Stimulated activated naive CD4-positive, alpha-beta T cell (primary cell): ENCODE measurements at places on chromosomes 13 and 19.
A peak's percentile ranks its signal among the peaks of the same experiment; 100 is the strongest.

DNA sequence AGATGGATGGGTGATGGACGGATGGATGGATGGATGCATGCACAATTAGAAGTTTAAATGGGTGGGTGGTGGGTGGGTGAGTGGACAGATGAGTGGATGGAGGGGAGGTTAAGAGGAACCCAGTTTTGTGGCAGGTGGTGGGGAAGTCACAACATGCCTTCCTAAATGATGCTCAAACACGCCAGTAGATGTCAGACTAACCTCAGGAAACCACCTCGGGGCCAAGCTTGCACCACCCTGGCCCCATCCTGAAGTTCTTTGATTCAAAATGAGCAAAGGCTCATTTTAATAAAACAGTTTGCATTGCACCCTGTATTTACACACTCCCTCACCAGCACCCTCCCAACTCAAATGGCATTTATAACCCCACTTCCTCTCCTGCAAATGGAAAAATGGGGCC lies 91.4 kb upstream of the CACNA1A start:
- DNase-seq, result peak; percentile 16

GRCh38 chr13:96403241-96403640 lies 313.3 kb downstream of the HS6ST3 start:
- DNase-seq, result no peak

GRCh38 chr13:109778102-109778542 lies 8.3 kb downstream of the IRS2 start:
- no peak for DNase-seq

GRCh38 chr13:112456138-112457056 lies 80.2 kb downstream of the SPACA7 start:
- no peak for DNase-seq

GRCh38 chr13:100394005-100394695 lies 194.4 kb downstream of the GGACT start:
- no peak for DNase-seq

DNA sequence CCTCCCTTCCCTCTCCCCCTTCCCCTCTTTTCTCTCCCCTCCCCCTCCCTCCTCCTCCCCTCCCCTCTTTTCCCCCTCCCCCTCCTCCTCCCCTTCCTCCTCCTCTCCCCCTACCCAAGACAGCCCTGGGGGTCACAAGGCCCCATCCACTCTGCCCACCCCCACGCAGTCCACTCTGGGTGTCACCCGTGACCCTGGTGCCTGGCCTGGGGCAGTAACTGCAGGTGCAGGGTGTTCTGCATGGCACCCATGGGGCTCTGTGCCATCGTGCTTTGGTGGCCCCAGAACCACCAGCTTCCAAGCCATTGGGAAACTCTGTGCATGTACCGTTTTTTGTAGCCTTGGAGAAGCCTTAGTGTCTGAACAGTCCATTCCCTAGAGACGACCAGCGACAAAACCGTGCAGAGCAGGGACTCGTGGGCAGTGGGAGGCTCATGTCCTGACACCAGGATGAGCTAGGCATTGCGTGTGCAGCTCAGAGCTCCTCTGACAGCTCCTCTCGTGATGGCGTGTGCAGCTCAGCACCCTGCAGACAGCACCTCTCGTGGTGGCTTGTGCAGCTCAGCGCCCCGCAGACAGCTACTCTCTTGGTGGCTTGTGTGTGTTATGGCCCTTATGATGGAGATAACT lies 43.7 kb upstream of the F7 start:
- no peak for DNase-seq
